Stimulated activated CD8-positive, alpha-beta memory T cell treated with anti-CD3 and anti-CD28 coated beads, Interleukin-7, amount 100 ng/mL, for 1 hour (primary cell): ENCODE measurements at places on chromosomes 3 and 15.

- no peak for DNase-seq
These were observed 1.2 kb downstream of the UBP1 start for GRCh38 chr3:33438881-33439545.

DNA sequence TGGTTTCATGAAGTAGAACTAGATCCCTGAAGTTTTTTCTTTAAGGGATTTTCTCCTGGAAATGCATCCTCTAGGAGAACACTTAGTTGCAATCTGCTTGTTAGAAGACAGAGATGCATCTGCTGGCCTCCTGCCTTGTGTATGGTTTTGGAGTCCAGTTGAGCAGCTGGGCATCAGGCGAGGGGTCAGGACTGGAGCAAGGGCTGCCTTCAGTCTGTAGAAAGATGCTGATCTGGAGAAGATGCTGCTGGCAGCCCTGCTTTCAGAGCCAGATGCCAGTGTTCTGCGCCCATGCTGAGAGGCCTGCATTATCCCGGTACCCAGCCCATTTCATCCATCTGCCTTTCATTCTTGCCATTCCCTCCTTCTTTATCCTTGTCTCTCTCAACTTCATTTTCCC lies 77.4 kb downstream of the CHCHD6 start:
- DNase-seq = no peak

DNA sequence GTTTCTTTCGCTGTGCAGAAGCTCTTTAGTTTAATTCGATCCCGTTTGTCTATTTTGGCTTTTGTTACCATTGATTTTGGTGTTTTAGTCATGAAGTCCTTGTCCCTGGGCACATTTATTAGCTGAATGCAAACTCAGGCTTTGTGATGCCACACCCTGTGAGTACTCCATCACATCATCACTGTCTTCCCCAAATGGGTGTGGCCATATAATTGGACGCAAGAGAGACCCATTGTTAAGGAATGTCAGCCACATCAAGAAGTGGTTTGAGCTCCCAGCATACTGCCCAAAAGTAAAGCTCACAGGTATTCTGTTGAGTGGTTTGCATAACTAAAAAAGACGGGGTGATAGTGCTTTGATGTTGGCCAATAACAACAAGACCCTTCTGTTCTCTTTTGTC lies 245.7 kb downstream of the SV2B start:
- no peak for DNase-seq

GRCh38 chr3:45783667-45784066 lies 12.7 kb downstream of the SLC6A20 start:
- DNase-seq = no peak

DNA sequence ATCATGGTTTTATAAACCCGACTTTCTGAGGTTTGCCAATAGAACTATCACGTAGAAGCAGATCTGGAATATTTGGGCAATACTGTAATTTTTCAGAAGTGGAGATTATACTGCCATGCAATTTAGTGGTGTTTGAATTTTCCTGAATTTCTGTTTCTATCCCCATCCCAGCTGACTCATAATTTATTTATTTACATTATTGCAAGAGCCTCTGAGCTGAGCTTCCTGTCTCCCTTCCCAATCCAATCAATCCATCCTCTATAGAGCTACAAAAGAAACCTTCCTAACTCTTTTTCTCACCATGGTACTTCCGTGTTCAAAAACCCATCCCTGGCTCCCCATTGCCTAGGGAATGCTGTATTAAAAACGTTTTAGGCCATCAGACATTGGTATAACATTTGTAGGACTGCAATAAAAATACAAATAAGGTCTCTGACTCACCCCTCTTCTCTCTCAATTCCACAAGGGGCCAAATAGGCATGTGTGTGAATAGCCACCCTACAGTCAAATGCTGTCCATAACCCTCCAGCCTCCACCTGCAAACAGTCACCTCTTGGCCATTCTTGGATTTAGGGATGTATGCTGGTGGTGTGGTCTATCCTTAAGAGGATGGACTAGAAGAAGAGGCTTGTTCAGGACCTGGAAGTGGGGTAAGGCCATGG lies 190.7 kb downstream of the CD47 start:
- no peak for DNase-seq

DNA sequence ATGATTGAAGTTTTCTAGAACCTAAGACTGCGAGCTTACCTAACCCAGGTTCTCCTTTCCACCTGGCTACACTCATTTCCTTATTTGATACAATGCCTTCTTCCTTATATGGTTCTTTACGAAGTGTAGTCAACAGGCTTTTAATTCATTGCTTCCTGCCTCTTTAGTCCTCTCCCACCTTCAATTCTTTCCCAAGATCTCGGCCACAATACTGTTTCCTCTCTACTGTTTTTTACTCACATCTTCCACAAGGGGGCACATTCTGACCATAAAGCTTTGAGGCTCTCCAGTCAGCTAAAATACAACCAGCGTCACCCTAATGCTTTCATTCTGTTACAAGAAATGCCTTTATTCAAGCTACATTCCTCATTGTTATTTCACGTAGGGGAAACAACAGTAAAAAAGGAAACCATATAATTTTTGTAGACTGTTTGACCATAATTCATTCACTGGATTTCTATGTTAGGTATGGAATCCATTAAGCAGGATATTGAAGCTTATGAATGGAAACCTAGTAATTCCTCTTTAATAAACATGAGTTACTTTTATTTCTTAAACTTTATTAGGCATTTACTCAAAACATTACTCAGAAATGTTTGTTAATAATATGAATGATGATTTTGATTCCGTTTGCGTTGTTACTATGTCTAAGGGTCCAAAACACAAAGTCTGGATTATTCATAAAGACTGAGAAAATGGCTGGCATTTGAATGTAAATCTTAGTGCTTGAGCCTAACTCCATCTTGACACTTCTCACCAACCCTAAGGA lies 29.5 kb upstream of the VEPH1 start:
- DNase-seq = no peak

- no peak for DNase-seq
These were observed 3.1 kb upstream of the MECOM start for GRCh38 chr3:169666376-169667165.

- no peak for DNase-seq
These were observed 643.2 kb downstream of the OTOL1 start for GRCh38 chr3:162139841-162140240.
